ENCODE measurements at places on chromosomes 16 and 17.

- no peak for DNase-seq
Measured at GRCh38 chr16:55151561-55152305, 172.3 kb upstream of the IRX6 start.

DNA sequence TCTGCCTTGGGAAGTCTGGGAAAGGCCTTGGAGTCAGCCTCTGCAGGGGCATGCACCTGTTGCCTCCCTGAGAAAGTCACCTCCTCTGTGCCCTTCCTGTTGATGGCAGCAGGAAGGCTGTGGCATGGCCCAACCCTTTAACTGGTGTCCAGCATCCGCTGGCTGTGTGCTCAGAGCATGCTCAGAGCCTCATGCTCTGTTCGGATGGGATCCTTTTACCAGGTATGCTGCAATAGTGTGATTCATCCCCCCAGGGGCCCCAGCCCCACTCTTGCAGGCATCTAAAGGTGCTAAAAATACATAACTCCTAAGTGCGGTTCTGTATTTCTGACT, 24.9 kb downstream of the KLHL36 start:
- no peak for DNase-seq

GRCh38 chr17:43395165-43395564, 3.6 kb upstream of the ARL4D start:
- no peak for DNase-seq

DNA sequence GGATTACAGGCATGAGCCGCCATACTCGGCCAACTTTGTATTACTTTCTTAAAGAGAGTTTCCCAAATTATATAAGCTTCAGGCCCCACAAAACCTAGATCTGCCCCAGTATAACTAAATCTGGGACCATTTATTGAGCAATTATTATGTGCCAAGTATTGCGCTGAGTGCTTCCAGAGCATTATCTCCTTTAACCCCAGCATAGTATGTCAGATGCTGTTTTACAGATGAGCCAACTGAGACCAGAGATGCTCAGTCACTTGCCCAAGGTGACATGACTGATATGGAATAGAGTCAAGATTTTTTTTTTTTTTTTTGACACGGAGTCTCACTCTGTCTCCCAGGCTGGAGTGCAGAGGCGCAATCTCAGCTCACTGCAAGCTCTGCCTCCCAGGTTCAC, 1.9 kb upstream of the ERBB2 start:
- no peak for DNase-seq

GRCh38 chr17:40124279-40125141, 2.7 kb downstream of the MSL1 start:
- no peak for DNase-seq

GRCh38 chr16:88118376-88118775, 167.1 kb downstream of the BANP start:
- DNase-seq: peak; percentile 58

- no peak for DNase-seq
Measured at GRCh38 chr17:78808163-78808562, 26.1 kb upstream of the CYTH1 start.

- no peak for DNase-seq
Measured at GRCh38 chr17:76635039-76635438, 8.5 kb downstream of the ST6GALNAC1 start.
